ENCODE measurements at places on chromosomes 7 and 10. TPM values are rescaled to one million over a fixed set of nuclear protein-coding genes. Genes with fewer than 3 reads are reported as not detected.
A peak's percentile ranks its signal among the peaks of the same experiment; 100 is the strongest.

DNA sequence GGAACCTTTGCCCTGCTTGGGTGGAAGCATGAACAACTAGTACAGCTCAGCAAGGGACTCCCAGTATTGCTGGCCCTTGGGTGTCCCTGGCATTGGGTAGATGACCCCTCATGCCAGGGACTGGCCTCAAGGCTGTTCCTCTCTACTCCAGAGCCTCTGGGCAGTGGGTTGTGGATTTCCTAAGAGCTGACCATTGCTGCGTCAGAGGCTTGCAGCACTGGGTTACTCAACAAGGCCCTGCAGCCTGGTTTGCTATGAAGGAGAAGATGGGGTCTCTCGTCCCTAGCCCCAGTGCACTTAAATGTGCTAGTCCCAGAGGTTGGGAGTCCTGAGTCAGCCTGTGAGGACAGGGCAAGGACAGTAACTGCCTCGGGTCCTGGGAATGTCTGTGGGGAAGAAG, 2.5 kb downstream of the VSIR start:
- peak; percentile 33 for DNase-seq

DNA sequence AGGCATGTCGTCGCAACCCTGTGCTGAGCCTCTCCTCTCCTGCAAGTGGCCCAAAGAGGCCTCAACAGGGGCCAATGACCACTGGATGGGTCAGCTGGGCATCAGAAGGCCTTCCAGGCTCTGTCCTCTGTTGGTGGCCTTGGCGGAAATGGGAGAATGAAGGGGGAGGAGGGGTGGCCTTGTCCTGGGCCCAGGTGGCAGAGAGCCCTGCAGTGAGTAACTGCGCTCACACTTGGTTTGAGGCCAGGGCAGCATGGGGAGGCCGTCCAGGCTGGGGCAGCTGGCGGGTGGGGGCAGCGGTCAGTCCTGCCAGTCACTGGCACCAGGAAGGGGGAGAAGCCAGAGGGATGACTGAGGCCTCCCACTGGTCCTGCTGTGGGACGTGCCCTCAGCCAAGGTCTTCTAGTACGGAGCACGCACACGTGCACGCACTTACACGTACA, 59.8 kb downstream of the LHPP start:
- peak; percentile 75 for DNase-seq

HTR5A gene
- 0.93 TPM for total RNA-seq

STEAP1 gene
- 7.3 TPM for total RNA-seq

All from testis (tissue), 5 donors.